Caco-2 (cell line): ENCODE measurements at places on chromosomes 5 and 9. TPM values are rescaled to one million over a fixed set of nuclear protein-coding genes. Genes with fewer than 3 reads are reported as not detected.

DNA sequence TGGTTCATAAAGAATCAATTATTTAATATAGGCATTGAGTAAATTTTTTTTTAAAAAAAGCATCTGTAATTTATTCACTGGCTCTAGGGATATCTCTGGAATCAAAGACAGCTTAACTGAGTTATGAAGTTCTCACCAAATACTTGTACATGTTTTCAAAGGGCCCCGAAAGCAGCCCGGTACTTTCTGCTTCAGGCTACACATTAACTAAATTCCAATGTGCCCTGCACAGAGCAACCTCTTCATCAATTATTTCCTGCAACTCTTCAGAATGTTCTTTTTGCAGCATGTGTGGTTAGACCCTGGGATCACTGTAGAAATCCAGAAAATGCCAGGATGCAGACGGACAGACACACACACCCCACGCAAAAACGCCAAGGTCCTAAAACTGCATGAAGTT, 209.0 kb downstream of the EFNA5 start:
- no peak for DNase-seq

- DNase-seq = no peak
Measured at GRCh38 chr5:95083606-95084005, 201.3 kb downstream of the MCTP1 start.

GRCh38 chr5:120017513-120017912, 388.2 kb downstream of the FAM170A start:
- DNase-seq = no peak

DNA sequence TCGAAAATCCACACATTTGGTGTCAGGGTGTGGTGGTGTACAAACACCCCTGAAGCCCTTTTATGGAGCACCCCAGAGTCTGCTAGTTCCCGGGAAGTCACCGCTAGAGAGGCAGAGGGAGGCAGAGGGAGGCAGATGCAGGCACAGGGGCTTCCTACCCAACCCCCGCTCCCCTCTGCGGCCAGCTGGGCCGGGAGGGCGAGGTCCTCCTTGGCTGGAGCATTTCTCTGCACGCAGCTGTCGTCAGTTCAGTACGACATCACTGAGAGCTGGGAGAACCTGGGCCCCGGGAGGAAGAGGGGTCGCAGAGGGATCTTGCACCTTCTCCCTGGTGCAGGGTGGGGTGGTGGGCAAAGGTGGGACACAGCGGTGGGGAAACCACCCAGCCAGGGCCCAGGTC, 15.8 kb upstream of the UBAC1 start:
- no peak for DNase-seq

GRCh38 chr5:98773464-98774191, at the start of gene RGMB:
Gene RGMB (plus strand): TSS chr5:98773663. CDS start chr5:98774071, 408 bp downstream.
- DNase-seq = peak; percentile 98

SVEP1 gene
- 2.4 and 2.9 TPM in 2 replicates for total RNA-seq

DNA sequence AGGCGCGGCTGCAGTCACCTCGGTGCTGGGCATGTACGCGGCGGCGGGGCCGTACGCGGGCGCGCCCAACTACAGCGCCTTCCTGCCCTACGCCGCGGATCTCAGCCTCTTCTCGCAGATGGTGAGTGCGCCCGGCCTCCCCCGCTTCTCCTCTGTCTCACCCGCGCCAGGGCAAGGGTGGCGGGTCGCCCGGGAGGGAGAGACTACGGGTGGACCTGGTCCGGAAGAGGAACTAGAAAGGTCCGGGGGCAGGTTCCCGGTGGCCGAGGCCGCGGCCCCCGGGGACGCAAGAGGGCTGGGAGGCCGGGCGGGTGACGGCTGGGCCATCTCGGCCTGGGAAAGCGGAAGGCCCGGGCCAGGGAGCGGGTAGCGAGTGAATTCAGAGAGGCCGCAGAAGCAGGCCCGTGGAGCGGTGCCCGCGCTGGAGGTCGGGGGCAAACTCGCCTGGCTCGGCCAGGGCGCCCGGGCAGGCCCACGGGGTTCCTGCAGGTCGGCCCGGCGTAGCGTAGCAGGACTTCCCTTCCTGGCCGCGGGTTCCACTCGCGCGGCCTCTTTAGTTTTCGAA, 711 bp downstream of the IRX1 start:
- DNase-seq = no peak

CCL19 gene
- not detected in 2 replicates for total RNA-seq

DNA sequence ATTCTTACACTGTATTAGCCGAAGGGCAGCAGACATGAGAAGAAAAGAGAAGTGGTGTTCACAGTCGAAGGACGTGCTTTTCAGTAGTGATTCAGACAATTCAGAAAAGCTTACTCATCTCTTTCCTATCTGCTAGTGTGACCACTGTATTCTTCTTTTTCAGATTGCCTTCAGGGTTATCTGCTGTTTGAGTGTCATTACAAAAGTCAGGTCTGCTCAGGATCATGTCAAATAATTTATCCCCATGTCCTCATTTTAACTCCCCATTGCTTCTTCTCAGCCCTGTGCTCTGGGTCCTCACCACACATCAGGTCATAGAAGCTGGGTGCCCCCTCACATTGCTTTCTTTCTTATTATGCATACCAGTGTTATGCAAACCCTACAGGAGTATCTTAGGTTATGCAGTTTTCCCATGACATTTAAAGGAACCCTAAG, 394.0 kb downstream of the CETN3 start:
- DNase-seq = no peak
